Body of pancreas (tissue), 4 donors: ENCODE measurements at places on chromosomes 5 and 9.

GRCh38 chr5:113153512-113154097 lies 177.0 kb downstream of the DCP2 start:
- no peak for DNase-seq

- DNase-seq: no peak
Observed at GRCh38 chr5:138435943-138436342, 2.9 kb upstream of the REEP2 start.

DNA sequence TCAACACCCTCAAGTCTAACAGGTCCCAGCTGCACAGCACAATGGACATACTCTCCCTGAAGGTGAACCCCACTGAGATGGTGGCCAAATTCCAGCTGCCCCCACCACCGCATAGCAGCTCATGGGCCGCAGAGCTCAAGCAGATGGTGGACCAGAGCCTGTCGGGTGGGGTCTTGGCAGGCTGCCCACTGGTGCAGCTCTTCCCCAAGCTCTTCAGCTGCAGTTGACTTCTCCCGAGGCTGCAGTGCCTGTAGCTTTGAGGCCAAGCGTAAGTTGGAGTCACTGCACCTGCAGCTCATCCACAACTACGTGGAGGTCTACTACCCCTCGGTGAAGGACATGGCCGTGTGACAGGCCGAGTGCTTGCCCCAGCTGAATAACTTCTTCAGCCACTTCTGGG lies 56.6 kb upstream of the SPTLC1 start:
- no peak for DNase-seq

- DNase-seq: no peak
Observed at GRCh38 chr5:64269164-64269563, 103.5 kb downstream of the RNF180 start.

GRCh38 chr5:32461441-32462120 lies 17.0 kb upstream of the ZFR start:
- DNase-seq: no peak

- no peak for DNase-seq
Observed at GRCh38 chr5:80597500-80597899, 27.4 kb upstream of the ANKRD34B start.

- DNase-seq: peak; percentile 17
Observed at GRCh38 chr9:129962889-129963703, 79.9 kb downstream of the FNBP1 start.
